ENCODE measurements at places on chromosomes 7 and 10.

GRCh38 chr10:122417667-122418066 is 36.8 kb upstream of the ARMS2 start:
- no peak for DNase-seq

- no peak for DNase-seq
Observed at GRCh38 chr7:95951531-95951930, 179.2 kb downstream of the DYNC1I1 start.

DNA sequence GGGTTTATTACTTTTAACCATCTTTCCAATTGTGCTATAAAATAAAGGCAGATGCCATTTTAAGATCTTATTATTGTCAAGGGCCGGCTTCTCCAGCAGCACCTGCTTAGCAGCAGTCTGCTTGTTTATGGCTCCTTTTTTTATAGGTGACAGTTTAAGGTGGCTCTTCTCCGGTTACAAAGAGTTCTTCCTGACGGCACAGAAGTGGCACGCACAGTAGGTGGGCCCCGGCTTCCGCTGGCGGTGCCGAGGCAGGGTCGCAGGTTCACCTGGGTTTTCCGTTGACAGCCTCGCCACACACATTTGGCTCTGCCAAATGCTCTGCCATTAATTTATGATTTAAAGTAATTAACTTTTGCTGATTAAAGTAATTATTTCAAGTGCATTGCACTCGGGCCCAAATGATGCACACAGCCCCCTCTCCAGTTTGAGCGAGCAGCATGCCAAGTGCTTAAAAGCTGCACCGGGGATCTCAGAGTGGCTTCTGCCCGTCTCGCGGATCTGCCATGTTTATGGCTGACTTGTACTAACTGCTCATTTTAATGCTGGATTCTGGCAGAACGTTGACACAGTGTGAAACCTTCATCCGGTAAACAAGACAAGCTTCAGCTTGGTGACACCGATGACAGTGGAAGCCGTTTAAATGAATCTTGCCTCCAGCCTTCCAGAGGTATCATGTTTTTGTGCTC is 355.1 kb upstream of the MKI67 start:
- DNase-seq: no peak

DNA sequence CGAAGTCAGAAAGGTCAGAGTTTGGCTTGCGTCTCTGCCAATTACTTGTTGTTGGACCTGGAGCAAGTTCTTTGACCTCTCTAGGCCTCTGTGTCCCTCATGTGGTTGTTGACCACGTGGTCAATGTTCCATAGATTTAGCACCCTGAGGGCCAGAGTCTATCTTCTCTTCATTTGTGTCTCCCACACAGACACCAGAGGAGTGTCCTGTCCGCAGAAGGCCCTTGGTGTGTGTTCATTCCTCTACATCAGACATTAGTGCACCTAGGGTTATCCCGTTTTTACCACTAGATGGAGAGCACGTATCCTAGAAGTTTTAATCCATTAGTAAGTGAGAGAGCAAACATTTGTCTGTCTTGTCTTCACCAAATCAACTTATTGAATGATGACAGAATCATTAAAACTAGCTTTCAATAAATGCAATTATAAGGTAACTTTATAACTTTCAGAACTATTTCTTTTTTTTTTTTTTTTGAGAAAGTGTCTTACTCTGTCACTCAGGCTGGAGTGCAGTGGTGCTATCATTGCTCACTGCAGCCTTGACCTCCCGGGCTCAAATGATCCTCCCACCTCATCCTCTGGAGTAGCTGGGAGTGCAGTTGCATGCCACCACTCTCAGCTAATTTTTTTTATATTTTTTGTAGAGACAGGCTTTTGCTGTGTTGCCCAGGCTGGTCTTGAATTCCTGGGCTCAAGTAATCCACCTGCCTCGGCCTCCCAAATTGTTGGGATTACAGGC is 122.5 kb upstream of the ANKRD1 start:
- no peak for DNase-seq

- no peak for DNase-seq
Observed at GRCh38 chr10:110461088-110461487, 36.6 kb upstream of the DUSP5 start.

GRCh38 chr7:107687656-107688055 is 27.0 kb downstream of the SLC26A4 start:
- DNase-seq: no peak

DNA sequence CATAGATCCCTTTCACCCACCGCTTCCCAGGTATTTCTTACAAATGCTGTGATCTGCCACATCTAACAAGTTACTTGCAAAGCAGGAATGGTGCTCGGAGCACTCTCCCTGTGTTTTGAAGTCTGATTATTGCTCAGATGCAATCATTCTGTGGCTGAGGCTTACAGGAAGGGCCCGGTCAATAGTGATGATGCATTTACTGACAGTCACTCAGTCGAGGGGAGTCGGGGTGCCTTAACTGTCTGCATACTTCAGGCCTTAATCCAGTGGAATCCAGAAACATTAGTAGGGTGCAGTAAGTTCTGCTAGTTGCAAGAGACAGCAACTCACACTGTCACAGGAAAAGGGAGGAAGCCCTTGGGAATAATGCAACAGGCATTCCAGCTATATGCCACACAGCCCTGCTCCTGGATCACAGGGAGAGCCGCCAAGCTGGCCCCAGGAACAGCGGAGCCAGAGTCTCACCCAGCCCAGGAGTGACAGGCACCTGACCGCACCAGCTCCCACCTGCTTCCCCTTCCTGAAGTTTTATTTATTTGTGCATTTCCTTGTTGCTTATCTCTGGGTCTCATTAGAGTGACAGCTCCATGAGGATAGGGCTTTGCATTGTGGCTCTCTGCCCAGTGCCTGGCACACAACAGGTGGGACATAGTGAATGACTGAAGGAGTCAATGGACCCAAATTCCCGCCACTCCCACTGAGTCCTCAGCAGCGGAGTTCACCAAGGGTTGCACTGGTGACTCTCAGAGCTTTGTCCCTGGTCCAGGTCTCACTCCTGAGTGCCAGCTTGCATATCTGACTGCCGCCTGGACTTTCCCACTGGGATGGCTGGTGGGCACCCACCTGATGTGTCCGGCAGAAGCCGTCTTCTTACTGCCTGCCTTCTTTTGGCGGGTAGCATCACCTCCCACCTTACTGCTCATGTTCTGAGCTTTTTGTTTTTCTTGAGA is 212.5 kb upstream of the SH2B2 start:
- no peak for DNase-seq

DNA sequence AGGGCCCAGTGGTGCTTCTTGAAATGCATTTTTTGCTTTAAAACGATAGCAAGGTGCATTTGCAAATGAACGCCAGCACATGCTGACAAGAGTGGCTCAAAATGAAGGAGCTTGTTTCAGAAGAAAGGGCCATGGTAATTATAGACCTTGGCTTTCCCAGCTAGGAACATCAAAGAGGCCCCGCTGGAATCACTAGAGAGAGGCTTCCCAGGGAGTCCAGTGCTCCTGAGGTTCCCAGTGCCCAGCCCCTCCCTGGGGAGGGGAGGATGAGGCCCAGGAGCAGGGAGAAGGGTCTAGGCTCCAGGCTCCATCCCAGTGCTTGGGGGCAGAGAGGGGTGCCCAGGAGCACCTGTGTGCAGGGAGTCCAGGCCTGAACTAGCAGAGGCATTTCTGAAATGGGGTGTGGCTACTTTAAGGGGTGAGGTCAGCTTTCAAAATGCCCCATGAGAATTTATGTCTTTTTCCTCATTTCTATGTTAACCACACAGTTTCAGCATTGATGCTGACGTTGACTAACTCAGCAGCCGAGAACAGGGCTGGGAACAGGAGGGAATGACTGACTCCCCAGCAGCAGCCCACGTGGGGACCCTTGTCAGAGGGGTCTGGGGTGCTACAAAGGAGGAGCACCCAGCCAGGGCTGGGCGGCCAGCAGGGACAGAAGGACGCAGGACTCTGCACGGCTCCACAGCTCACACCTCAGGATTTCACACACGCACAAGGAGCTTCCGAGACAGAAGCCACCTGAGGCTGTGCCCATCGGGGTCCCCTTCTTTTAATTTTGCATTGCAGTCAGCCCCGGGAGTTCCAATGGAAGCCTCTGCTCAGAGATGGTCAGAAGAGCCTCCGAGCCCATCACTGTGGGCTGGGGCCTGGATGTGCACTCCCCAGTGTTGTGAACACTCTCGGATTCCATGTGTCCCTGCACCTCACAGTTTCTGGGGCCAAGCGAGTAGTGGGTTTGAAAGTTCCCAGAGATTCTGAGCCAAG is 570.2 kb downstream of the PTPRN2 start:
- DNase-seq: no peak

DNA sequence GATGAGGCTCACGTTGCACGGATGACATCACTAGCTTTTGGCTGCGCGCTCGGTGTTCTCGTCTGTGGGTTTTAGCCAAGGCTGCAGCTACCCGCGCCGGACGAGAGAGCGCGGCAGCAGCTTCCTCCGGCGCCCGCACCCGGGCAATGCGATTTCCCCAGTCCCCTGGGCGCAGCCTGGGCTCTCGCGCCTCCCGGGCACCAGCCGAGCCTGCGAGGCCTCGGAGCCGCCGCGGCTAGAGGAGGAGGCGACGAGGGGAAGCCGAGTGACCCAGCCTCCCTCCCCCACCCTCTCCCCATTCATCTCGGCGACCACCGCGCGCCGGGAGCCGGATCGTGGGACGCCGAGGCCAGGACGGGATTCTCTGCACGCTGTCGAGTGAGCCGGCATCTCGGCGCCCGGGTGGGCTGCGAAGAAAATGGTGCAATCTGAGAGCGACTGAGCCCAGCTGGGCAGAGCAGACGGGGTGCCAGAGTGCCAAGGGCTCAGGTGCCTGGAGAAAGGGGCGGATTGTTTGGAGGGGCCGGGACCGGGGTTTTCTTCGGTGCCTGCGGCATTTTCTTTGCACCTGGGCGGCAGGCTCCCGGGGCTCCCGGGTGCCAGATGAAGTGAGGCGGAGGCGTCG is 1.2 kb upstream of the TMEM178B start:
- peak; percentile 48 for DNase-seq

- DNase-seq: no peak
Observed at GRCh38 chr7:41832941-41833340, 130.1 kb upstream of the INHBA start.

DNA sequence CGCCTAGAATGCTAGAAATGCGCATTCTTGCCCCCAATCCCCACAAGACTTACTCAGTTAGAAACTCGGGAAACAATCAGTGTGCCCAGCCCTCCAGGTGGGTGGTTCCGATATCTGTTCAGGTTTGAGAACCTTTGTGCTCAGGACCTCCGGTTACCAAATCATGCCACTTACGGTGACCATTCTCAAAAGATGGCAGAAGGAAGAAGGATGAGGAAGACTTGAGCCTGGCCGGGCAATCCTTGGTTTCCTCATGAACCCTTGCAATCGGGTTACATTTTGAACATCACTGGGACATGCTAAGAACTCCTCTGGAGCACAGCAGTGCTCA is 52.1 kb downstream of the RBM17 start:
- no peak for DNase-seq

DNA sequence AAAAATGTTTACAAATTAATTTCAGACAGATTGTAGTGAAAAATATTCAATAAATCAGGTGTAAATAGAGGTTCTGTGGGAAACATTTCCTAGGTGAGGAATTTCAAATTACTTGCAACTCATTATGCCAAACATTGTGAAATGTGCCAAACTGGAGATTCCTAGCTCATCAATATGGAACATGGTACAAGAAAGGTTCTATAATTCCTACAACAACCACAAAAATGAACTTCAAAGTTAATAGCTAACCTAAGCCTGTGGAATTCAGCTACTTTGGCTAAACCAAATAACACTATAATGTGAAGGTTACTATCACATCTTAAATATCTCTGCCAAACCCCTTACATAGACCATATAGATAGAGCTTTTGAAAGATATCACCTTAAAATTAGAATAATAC is 223.3 kb upstream of the HGF start:
- no peak for DNase-seq

- DNase-seq: no peak
Observed at GRCh38 chr7:1547777-1548437, 8.1 kb downstream of the TMEM184A start.

GRCh38 chr7:613442-614140 is 93.9 kb upstream of the PDGFA start:
- no peak for DNase-seq

GRCh38 chr10:27558612-27559020 is 54.5 kb downstream of the RAB18 start:
- DNase-seq: peak; percentile 26

DNA sequence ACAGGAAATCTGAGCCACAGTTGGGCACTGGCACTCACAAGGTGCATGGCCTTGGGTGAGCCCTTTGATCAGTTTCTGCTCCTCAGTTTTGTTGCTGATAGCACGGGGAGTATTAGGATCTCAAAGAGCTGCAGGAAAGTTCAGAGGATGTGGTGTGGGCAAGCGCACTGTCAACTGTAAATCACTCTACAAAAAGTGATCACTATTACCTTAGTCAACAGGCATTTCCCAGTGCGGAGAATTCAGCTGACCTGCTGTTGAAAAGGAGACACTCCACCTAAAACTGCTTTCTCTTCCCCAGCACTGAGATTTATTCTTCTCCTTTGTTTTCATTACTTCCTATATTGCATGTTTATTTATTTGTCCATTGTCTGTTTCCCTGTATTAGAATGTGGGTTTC is 331.0 kb downstream of the PRPF18 start:
- DNase-seq: no peak

GRCh38 chr7:74138334-74138867 is 35.8 kb upstream of the EIF4H start:
- no peak for DNase-seq

- DNase-seq: no peak
Observed at GRCh38 chr10:88232029-88232895, 350.9 kb downstream of the RNLS start.

DNA sequence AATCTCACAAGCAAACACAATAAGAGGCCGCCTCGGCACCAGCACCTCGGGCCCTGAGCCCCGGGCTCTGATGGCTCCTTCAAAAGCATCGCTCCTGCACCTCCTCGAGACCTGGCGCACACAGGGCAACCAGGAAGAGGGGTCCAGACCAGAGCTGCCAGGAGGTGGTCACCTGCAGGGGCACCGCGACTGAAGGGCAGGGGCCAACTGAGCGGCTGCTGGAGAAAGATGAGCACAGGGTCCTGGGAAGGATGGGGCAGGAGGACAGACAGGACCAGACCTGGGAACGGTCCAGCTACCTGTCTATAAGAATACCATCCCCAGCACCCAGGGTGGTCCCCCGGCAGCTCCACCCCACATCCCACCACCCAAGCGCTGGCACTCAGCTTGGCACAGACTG is 20.8 kb downstream of the MAD1L1 start:
- no peak for DNase-seq

DNA sequence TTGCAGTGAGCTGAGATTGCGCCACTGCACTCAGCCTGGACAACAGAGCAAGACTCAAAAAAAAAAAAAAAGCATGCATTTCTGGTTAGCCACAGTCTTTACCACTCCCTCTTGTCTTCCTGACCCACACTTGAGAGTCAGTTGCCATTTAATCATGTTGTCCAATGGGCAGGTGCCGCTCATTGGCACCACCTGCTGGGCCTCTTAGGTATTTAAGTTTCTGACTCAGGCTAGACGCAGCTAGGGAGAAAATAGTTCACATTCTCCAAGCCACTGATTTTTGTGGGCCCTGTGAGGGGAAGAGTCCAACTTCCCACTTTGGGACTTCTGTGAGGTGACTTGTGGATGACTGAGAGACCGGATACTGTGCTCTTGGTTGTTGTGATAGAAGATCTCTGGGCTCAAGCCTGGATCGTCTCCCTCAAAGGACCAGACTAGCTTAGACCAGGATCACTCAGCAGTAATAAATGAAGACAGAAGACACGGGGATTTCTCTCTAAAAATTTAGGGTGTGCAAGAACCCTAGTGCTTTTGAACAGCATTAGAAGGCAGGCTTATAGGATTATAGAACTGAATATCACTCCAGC is 26.8 kb upstream of the SORCS3 start:
- DNase-seq: no peak

All from neuronal stem cell (in vitro differentiated cells).